HFFc6 (cell line): ENCODE measurements at places on chromosomes 16 and 17. TPM values are rescaled to one million over a fixed set of nuclear protein-coding genes. Genes with fewer than 3 reads are reported as not detected.
A peak's percentile ranks its signal among the peaks of the same experiment; 100 is the strongest.

- DNase-seq = no peak
These were observed 51.4 kb upstream of the NFAT5 start for GRCh38 chr16:69514356-69514755.

Gene CCL17
- not detected in 3 replicates for total RNA-seq

Gene KRT28
- not detected in 3 replicates for total RNA-seq

- DNase-seq = no peak
These were observed 95.5 kb downstream of the CCT6B start for GRCh38 chr17:34865716-34866115.

GRCh38 chr16:17469011-17469740 lies 1.6 kb downstream of the XYLT1 start:
- DNase-seq = peak; percentile 86

DNA sequence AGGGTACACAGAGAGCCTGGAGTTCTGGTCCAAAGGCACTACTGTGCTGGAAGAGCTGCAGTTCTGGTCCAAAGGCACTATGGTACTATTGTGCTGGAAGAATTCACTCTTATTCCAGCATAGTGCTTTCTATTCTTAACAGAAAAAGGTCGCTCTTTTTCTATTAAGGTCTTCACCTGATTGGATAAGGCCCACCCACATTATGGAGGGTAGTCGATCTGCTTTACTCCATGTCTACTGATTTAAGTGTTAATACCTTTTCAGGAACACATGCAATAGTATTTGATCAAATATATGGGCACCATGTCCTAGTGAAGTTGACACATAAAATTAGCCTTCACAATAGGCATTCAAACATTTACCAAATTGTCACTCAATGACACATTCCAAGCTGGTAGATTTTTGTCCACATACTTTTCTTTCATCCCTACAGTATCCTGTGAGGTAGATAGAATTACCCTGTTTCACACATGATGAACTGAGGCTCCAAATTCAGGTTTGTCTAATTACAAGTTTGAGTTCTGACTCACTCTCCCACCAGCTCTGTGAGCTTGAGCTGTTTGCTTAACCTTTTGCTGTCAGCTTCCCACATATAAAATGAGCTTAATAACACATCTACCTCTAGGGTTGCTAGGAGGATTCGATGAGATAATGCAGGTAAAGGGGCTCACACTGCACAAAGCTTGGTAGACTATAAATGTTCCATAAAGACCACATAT lies 129.9 kb downstream of the AIPL1 start:
- DNase-seq = no peak
